ENCODE measurements at places on chromosomes 6 and 20.

- DNase-seq = no peak
These were observed 845 bp upstream of the MARCKS start for GRCh38 chr6:113856375-113856624.

- DNase-seq = no peak
These were observed 93.2 kb downstream of the FOXF2 start for GRCh38 chr6:1482381-1483166.

GRCh38 chr20:43583982-43584432 lies 6.7 kb upstream of the IFT52 start:
- DNase-seq = peak; percentile 62

DNA sequence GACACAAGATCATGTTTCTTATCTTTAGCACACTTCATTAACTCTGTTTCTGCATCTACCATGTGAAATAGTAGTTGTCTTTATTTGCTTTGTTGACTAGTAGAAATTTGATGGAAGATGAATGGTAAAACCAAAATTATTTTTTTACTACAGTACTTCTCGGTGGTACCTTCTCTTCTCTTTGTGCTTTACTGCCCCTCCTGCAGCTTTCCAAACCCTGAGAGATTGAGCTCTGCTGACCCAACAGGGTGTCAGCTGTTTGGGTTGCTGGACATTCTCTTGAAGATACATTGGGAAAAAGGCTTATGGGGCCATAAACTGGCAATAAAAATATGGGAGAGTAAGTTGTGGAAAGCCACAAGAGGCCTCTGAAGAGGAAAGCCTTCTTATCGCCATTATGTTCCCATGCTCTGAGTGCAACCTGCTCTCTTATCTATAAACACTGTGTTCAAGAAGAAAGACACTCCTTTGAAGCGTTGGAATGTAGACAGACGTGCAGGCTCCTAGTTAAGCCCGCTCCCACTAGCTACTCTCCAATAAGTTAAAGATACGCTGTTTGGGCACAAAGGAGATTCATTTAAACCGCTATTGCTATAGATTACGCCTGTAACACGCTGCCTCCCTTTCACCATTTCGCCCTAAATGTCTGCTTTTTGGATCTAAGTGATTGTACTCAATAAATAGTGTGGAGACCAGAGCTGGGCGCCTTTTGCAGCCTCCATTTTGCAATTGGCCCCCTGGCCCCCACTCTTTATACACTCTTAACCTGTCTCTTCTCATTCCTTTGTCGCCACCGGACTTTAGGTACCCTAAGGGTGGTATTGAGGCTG lies 60.1 kb upstream of the PRSS16 start:
- no peak for DNase-seq

GRCh38 chr20:51121901-51122412 lies 99.0 kb upstream of the KCNG1 start:
- DNase-seq = no peak

- DNase-seq = no peak
These were observed 311.1 kb upstream of the TCF21 start for GRCh38 chr6:133577851-133578250.

- no peak for DNase-seq
These were observed 629.0 kb downstream of the EPHA7 start for GRCh38 chr6:92790381-92790780.

- DNase-seq = no peak
These were observed 9.2 kb downstream of the GUCA1B start for GRCh38 chr6:42185597-42185996.

DNA sequence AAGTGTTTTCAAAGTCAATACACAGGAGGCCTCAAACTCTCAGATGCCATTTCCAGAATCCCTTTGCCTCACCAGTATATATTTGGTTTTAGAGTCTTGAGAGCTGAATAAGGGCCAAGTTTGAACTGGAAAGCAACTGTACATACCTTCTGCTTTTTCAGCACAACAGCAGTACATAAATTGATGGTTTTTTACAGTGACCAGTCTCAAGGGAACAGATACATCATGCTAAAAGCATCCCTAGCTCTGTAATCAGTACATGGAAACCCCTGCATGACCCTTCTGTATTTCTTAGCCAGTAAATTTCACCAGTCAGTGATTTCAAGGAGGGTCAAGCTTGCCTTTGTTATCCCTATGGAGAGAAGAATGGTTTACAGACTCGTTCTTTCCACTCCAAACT lies 40.6 kb upstream of the ECHDC1 start:
- DNase-seq = no peak

- no peak for DNase-seq
These were observed 80.2 kb downstream of the GRM4 start for GRCh38 chr6:34065466-34066217.

GRCh38 chr6:148375401-148375800 lies 32.8 kb downstream of the SASH1 start:
- DNase-seq = no peak

- DNase-seq = no peak
These were observed 110.7 kb downstream of the CHD6 start for GRCh38 chr20:41507436-41507835.

DNA sequence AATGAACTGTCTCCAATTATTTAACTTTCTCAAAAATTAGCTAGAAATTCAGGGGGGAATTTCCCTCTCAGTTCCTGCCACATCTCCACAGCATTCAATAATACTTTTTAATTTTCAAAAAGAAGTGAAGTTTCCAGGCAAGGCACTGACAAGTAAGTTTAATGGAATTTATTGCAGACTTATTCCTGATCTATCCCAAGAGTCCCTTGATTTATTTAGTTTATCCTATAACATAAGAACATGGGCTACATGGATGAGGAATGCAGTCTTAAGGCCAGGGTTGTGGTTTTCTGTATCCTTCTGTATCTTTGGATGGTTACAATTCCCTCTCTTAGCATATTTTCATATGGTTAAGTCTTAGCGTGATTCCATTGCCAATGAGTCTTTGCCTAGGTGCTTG lies 126.5 kb downstream of the TSHZ2 start:
- no peak for DNase-seq

GRCh38 chr6:91865889-91866288 lies 1279.0 kb upstream of the MAP3K7 start:
- DNase-seq = no peak

- DNase-seq = no peak
These were observed 26.5 kb downstream of the NKAIN2 start for GRCh38 chr6:123830120-123830519.

GRCh38 chr6:153858529-153858928 lies 180.5 kb upstream of the OPRM1 start:
- no peak for DNase-seq

GRCh38 chr6:7324520-7324919 lies 11.5 kb upstream of the SSR1 start:
- no peak for DNase-seq

DNA sequence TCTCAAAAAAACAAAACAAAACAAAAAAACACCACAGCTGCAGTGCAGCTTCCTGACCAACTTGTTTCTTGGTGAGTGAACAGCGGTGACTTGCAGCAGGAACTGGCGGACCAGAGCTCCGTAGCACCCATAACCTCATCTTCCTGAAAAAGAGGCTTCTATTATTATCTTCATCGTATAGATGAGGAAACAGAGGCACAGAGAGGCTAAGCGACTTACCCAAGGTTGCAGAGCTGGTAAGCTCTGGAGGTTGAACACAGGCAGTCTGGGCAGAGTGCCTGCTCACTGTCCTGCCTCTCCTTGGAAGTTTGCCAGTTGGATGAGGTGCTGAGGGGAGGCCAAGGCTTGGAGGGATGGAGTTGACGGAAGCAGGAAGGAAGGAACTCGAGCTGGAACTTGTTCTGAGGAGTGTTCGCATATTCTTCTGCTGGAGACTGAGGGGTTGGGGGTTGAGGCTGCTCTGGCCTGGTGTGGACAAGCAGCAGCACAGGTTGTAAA lies 47.9 kb upstream of the CCDC167 start:
- DNase-seq = no peak

DNA sequence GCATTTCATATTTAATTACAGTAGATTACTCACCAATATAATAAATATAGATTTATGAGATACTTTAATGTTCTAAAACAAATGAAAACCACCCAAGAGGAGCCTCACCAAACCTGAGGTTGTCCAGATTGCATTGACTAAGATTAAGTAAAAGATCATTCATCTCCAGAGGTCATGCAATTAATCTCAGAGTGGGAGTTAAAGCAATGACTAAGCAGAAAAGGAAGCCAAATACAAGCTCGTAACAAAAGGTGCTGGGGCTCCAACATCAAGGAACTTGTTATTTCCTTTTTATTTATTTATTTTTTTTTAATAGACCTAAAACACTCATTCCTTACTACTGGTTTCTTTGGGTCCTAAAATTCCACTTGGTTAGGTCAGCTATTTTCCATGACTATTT lies 57.7 kb downstream of the RSPO3 start:
- DNase-seq = no peak

DNA sequence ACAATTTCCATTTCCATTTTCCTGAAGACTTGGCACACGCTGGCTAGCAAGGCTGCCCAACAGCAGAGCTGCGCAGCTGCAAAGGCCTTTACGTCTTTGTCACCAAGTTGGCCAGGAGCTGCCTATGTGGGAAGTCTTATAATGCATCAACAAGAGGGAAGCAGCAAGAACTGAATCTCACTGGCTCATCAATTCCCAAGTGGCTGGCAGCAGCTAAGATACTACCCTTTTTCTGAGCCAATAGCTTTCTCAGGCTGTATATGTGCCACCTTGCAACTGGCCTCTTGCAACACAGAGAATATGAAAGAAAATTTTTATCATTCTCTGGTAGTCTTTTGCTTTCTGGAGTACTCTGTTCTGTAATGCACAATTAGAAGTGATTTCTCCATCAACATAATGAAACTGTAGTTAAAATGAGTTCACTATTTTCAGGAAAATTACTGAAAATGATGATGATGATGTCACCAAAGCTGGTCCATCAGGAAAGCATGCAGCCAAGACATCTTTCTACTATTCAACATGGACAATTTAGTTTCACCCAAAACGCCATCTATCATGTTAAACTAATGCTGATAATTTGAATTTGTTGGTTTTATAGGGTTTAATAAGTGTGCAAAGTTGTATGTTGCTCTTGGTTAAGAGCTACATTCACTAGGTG lies 97.3 kb upstream of the FOXA2 start:
- DNase-seq = no peak

All from SJSA1 (cell line).